Inflammatory macrophage treated with lipopolysaccharide for 1 hour (primary cell): ENCODE measurements at places on chromosomes 13 and 19.

GRCh38 chr13:63433546-63434150, 2018.0 kb upstream of the PCDH20 start:
- DNase-seq = no peak

GRCh38 chr19:50475736-50476223, 527 bp upstream of the EMC10 start:
- no peak for DNase-seq

GRCh38 chr19:35935911-35936737, at the start of gene LRFN3:
LRFN3 (plus strand) TSS chr19:35936374; CDS start chr19:35939426, 3,052 bp downstream.
- DNase-seq = no peak

DNA sequence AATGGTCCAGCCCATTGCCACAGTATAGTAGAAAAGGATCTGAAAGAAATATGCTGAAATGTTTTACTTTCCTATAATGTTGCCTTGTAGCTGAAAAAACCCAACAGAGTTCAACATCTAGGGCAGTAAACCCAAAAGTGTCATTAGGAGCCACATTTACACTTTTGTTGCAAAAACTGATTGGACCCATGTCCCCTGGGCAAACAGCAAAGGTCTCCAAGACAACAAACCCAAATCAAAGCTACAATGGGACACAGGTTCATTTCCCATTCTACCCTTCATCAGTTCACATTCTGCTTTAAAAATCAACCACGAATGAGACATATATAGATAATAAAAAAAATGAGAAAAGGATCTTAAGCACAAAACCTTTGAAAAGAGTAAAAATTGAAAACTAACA, 744.8 kb downstream of the PCDH17 start:
- no peak for DNase-seq

GRCh38 chr19:53466726-53467484, 628 bp upstream of the ZNF813 start:
- no peak for DNase-seq

GRCh38 chr13:38826182-38826813, 139.4 kb downstream of the FREM2 start:
- no peak for DNase-seq
